ENCODE measurements at places on chromosomes 3 and 15.

DNA sequence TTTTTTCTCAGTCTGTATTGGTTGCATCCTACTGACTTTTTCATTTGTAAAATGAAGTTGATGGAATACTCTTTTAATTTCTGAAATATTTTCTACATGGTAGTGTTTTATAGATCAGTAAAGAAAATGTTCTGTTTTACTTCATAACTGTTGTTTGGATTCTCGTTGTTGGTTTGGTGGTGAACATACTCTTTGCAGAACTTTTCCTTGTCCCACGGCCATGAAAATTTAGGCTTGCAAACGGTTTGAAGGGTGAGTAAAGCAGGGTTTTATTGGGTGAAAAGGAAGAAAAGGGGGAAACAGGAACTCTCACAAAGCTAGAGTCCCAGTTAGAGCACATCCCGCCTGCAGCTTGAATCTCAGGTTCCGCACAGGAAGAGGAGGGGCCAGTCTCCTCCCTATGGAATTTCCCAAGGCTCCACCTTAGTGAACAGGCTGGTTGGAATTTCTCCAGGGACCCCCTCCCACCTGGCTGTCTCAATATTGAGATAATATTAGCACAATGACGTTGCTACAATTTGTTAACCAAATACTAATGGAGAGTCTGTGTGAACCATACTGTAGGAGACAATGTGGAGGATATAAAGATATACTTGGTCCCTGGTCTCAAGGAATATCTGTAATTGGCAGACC lies 5.6 kb downstream of the PDCD6IP start:
- no peak for DNase-seq

DNA sequence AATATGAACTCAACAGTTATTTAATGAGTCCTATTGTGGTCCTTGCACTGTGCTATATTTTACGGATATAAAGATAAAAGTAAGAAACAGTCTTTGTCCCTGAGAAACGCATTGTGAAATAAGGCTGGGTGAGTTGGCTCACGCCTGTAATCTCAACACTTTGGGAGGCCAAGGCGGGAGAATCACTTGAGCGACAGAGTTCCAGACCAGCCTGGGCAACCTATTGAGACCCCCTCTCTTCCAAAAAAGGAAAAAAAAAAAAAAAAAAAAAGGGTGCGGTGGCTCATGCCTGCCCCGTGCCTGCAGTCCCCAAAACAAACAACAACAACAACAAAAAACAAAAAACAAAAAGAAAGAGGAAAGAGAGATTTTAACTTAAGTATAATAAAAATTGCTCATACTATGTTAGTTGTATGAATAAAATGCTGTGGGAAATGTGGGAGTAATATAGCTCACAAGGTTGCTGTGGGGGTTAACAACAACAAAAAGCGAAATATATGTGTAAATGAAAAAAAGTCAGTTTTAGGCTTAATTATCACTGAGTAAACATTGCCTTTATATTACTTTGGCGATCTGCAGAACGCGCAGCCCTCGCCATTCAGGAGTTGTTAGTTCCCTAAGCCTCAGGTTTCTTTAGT lies 461 bp upstream of the FNDC3B start:
- DNase-seq = no peak

- no peak for DNase-seq
Observed at GRCh38 chr15:68383161-68384074, 48.5 kb downstream of the ITGA11 start.

- peak; percentile 48 for DNase-seq
Observed at GRCh38 chr15:68334661-68335124, 57.1 kb downstream of the FEM1B start.

DNA sequence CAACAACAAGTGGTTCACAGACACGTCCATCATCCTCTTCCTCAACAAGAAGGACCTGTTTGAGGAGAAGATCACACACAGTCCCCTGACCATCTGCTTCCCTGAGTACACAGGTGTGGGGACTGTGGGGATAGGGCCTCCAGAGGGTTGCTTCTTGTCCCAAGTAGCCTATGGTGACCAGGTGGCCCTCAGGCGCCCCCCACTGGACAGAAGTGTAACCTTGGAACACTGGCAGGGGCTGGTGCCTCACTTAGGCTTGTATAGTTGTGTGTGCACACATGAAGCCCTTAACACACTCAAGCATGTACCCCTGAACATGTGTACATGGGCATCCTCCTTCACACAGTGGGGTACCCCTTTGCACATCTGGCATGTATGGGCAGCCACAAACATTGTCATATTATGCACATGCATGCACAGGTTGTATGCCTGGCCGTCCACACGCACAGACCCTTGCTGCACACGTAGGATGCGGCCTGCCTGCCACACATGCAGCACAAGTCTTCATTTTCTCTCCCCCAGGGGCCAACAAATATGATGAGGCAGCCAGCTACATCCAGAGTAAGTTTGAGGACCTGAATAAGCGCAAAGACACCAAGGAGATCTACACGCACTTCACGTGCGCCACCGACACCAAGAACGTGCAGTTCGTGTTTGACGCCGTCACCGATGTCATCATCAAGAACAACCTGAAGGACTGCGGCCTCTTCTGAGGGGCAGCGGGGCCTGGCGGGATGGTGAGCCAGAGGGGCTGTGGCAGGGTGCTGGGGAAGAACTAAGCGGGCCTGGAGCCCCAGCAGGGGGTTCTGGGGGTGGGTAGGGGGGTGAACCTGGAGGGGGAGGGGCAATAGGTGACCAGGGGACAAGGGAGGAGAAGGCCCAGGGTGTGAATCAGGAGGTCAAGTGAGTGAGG lies 11.7 kb upstream of the SEMA3B start:
- no peak for DNase-seq

DNA sequence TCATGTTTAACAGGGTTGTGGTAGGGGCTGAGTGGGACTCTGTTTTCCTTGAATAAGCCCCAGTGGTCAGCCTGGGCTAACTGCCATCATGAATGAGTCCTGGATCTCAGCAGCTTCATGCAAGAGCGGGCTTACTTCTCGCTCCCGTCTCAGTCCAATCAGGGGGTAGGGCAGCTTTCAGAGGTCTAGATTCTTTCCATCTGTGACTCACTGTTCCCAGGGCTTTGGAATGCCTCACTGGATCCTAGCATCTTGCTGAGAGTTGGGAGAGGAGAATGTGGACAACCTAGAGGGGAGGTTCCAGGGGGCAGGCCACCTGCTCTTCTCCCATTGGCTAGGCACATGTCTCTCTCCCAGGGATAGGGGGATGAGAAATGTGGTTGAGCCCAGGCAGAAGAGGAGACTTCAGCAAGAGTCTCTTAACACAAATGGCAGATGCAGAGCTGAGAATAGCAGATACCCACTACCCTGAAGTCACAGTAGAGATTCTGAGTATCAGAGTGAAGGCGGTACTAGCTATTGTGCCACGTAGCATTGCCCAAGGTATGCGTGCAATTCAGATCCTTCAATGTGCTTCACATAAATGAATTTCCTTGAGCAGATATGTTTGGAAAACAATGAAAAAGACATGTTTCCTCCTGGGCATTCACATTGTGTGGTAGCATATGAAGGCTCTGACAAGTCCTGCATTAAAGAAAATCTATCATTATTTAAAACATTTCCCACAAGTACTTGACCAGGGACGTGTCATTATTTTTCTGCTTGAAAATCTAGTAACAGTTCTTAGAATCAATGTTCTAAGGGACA lies 257.7 kb upstream of the PROK2 start:
- peak; percentile 11 for DNase-seq

GRCh38 chr3:133880886-133881455 lies 14.7 kb downstream of the RAB6B start:
- no peak for DNase-seq

Data from brain microvascular endothelial cell (primary cell).